Activated naive CD8-positive, alpha-beta T cell treated with anti-CD3 and anti-CD28 coated beads, Interleukin-2, amount 50 U/mL, for 16 hours (primary cell): ENCODE measurements at places on chromosomes 13 and 19.

DNA sequence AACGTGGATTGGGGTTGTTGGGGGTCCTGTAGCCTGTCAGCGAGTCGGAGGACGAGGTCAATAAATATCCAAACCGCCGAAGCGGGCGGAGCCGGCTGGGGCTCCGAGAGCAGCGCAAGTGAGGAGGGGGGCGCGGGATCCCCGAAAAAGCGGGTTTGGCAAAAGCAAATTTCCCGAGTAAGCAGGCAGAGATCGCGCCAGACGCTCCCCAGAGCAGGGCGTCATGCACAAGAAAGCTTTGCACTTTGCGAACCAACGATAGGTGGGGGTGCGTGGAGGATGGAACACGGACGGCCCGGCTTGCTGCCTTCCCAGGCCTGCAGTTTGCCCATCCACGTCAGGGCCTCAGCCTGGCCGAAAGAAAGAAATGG is 754 bp upstream of the SIX5 start:
- no peak for DNase-seq

- no peak for DNase-seq
These were observed 71.2 kb downstream of the GADD45B start for GRCh38 chr19:2547033-2547680.

- DNase-seq: no peak
These were observed 2048.3 kb upstream of the PCDH20 start for GRCh38 chr13:63463782-63464610.

DNA sequence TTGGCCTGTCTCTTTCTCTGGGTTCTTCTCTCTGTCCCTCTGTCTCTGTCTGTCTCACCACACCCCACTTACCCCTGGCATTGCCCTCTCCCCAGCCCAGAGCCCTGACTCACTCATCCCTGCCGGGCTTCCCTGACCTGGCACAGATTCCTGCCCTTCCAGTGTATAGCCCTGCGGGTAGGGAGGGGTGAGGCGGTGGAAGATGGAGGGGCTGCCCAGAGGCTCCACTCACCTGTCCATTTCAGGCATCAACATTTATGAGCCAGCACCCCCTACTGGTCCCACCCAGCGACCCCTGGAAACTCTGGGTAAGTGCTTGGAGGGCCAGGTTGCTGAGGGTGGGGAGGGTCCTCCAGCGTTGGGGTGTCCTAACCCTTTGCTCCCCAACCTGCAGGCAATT is 1.0 kb downstream of the NCCRP1 start:
- DNase-seq: no peak

DNA sequence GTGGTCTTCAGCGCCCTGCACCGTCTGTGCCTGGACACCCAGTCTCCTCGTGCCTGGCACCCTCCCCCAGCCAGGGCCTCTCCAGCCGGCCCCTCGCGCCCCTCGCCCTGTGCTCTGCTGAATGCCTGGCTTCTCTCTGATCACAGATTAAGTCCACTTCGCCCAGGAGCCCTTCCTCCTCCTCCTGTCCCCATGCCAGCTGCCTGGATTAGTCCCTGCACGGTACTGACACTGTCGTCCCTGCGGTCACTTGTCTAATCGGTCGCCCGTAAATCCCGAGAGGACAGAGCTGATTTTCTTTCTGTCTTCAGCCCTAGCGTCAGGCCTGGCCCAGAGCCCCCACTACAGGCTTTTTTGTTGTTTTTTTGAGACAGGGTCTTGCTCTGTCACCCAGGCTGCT is 6.6 kb downstream of the THOP1 start:
- DNase-seq: no peak
